ENCODE measurements at places on chromosomes 13 and 19.

GRCh38 chr19:40716031-40716481 lies 630 bp downstream of the COQ8B start:
- DNase-seq, result no peak

DNA sequence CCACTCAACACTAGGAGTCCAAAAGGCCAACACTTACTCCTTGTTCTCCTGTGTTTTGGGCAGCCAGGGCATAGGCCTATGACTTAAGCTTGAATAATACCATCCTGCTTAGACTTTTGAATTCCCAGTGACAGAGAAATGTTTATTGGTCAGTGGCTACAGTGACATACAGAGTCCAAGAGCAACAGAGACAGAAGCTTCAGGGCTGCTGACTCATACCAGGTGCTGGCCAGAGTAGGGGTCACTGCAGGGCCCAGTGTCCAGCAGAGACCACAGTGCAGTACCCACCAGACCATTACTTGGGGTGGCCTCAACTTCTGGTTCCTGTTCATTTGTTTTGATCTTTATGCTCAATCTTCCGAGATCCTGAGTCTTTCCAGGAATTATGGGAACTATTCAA lies 6.0 kb upstream of the FREM2 start:
- DNase-seq, result no peak

- DNase-seq, result no peak
Observed at GRCh38 chr19:18496167-18496979, 25.5 kb downstream of the ELL start.

GRCh38 chr19:41367848-41368301 lies 3.9 kb upstream of the B9D2 start:
- no peak for DNase-seq

- DNase-seq, result no peak
Observed at GRCh38 chr19:46609511-46610412, 8.6 kb downstream of the CALM3 start.
